ENCODE measurements at places on chromosomes 16 and 17.

- DNase-seq = no peak
Observed at GRCh38 chr17:11446316-11446715, 152.0 kb upstream of the DNAH9 start.

GRCh38 chr16:64061621-64062020 lies 1060.2 kb downstream of the CDH11 start:
- DNase-seq = no peak

DNA sequence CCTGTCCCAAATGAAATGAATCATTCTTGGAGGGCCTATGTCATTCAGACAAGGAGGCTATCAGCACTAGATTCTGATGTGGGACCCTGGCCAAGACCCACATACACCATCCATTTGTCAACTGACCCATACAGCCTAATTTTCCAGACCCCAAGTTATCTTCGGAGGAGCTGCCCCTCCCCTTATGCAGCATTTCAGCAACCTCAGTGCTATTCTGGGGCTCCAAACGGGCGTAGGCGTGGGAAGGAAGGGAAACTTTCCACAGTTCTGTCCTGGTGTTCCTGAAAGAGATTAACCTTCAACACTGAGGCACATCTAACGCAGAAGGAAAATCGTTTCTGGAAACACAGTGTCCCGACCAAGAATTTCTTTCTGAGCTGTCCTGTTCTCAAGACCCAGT lies 86.7 kb downstream of the MYH11 start:
- DNase-seq = no peak

DNA sequence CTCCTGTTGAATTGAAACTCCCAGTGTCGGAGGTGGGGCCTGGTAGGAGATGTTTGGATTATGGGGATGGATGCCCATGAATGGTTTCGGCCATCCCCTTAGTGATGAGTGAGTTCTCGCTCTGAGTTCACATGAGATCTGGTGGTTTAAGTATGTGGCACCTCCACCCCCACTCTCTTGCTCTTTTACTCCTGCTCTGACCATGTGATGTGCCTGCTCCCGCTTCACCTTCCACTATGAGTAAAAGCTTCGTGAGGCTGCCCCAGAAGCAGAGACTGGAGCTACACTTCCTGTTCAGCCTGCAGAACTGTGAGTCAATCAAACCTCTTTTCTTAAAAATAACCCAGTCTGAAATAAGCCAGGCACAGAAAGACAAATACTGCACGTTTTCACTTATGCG lies 512.4 kb downstream of the HS3ST4 start:
- DNase-seq = no peak

DNA sequence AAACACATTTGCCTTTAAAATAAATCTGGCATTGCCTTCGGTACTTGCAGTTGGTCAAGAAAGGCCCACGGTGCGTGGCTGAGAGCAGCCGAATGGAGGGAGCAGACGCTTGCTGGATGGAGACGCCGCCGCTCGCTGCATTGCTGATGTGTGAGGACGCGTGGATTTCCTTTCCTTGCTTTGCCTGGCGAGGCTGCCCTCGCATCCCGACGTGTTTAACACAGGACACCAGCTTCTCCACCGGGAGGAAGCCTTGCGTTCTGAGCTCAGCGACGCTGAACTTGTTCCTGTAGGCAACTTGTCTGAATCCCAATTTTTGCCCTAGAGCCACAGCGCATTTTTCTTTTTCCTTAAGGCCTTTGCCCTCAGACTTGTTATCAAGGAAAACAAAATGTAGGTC lies 45.8 kb downstream of the COX4I1 start:
- no peak for DNase-seq

DNA sequence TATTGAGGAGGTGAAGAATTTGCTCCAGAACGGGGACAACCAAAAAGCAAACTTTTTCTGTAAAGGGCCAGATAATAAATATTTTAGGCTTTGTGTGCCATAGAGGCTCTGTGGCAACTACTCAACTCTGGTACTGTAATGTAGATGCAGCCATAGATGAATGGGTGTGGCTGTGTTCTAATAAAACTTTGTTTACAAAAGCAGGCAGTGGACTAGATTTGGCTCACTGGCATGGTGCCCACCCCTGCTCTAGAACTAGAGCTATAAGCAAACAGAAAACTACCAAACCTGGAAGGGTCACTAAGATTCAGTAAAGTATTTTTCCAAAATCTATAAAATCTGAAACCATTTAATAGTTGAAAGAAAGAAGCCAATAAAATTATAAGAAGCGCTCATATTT lies 24.6 kb upstream of the SMURF2 start:
- no peak for DNase-seq

- no peak for DNase-seq
Observed at GRCh38 chr17:77472468-77473310, 331.9 kb downstream of the SEC14L1 start.

GRCh38 chr17:48037838-48038323 lies 284 bp upstream of the COPZ2 start:
- DNase-seq = no peak

- no peak for DNase-seq
Observed at GRCh38 chr16:88057656-88058055, 106.4 kb downstream of the BANP start.

DNA sequence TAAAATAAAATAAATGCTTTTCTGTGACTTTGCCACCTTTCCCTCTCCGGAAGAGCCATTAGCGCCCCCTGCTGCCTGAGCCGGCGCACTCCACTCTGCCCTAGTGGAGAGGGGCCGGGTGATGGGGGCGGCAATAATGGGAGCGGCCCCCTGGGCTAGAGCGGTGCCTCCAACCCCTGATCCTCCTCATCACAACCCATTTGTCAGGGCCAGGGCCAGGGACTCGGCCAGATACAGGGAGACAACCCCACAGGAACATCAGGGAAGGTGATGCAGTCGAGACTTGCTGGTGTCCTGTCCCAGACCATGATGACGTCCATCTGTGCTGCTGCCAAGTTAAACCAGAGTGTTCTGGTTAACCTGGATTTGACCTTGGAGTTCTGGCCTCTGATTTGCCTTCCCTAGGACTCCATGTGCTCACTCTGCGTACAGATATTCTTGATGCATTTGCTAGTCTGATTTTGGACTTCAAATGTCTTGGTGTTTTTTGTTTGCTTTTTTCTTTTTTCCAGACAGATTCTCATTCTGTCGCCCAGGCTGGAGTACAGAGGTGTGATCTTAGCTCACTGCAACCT lies 46.1 kb upstream of the BPTF start:
- peak; percentile 45 for DNase-seq

GRCh38 chr17:42407289-42407836 lies 15.7 kb downstream of the CAVIN1 start:
- peak; percentile 38 for DNase-seq

GRCh38 chr17:80187515-80187941 lies 17.7 kb downstream of the CARD14 start:
- DNase-seq = no peak

- no peak for DNase-seq
Observed at GRCh38 chr17:66614469-66614868, 220.4 kb upstream of the CACNG5 start.

GRCh38 chr17:42181851-42182207 lies 887 bp upstream of the KCNH4 start:
- no peak for DNase-seq

DNA sequence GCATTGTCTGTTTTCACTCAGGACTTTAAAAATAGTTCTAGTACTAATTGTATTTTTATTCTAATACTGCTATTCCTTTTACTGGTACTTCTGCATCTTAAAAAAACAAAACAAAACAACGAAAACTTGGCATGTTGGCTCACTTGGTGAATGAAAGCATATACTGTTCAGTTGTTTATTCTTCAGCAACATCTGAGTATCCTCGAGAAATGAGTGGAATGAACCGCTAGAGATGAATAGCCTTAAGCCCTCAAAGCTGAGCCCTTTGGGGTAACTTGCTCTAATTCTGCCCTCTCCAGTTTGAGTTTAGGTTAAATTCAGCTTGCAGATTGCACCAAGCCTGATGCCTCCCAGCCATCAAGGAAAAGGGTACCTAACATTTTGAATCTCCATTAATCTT lies 126.5 kb downstream of the WWOX start:
- DNase-seq = no peak

DNA sequence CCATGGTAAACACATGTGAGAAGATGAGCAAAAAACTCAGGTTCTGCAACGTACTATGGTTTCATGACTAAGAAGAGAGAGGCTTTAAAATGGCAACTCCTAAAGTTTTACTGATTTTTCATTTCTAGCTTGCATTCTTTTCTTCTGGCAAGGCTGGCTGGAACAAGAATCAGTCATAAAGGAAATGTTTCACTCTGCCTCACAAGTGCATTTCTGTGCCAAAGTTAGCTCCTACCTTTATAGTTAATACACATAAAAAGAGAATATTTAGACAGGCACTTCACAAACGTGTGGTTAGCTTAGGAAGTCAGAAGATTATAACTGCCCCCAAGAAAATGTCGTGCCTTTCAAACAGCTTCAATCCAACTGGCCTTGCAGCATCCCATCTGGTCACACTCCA lies 417.1 kb upstream of the CDH11 start:
- no peak for DNase-seq

GRCh38 chr17:79922116-79922601 lies 82.9 kb upstream of the CBX4 start:
- peak; percentile 71 for DNase-seq

DNA sequence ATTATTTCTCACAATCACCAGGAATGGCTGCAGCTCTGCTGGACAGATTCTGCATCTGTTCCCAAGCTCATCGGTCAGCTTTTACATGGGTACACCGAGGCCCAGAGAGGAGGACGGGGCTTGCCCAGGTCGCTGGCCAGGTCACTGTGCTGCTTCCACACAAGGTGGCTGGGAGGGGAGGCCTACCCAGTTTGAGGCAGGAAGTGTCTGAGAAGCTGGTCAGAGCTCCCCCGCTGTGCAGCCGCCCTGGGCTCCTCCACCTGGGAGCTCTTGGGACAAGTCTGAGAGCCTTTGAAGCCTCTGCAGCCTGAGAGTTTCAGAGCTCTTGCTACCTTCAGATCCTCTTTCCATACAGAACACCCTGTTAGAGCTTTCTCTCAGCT lies 143.3 kb downstream of the CLEC16A start:
- DNase-seq = no peak

- DNase-seq = no peak
Observed at GRCh38 chr17:1188812-1189504, 9.2 kb upstream of the ABR start.

- no peak for DNase-seq
Observed at GRCh38 chr17:35130392-35130791, 9.0 kb downstream of the FNDC8 start.

DNA sequence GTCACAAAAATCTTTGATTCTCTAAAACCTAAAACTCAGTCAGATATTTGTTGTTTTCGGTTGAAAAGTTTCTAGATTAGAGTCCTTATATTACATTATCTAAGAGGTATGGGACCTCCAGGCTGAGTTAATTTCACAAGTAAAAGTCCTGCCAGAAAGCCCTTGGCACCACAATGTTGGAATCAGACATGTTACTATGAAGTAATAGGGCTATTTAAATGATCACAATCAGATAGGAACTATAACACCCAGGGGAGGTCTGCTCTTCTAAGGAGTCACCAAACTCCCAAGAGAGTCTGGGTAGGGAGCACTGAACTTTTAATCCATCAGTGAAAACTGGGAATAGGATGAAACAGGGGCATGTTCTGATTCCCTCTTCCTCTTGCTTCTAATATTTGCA lies 54.2 kb downstream of the WIPI1 start:
- DNase-seq = no peak

GRCh38 chr17:40997361-40997760 lies 2.3 kb downstream of the KRTAP3-2 start:
- DNase-seq = no peak

- peak; percentile 97 for DNase-seq
Observed at GRCh38 chr17:80441133-80441578, 26.2 kb downstream of the ENDOV start.

DNA sequence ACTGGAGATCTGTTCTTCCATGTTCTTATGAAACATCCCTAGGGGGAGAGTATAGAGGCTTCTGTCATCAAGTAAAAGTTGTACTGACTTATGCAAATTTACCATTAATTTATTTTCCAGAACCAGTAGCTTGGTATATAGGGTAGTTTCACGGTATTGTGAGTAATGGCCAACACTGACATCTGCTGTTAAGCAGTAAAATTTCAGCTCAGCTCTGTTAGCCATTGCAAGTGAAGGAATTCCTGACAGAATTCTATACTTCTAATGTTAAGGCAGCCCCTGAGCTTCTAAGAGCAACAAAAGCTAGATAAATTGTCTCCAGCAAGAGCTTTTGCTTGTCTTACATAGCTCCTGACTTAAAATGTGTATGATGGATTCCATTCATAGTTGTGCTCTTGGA lies 613.5 kb upstream of the C16orf82 start:
- DNase-seq = no peak

DNA sequence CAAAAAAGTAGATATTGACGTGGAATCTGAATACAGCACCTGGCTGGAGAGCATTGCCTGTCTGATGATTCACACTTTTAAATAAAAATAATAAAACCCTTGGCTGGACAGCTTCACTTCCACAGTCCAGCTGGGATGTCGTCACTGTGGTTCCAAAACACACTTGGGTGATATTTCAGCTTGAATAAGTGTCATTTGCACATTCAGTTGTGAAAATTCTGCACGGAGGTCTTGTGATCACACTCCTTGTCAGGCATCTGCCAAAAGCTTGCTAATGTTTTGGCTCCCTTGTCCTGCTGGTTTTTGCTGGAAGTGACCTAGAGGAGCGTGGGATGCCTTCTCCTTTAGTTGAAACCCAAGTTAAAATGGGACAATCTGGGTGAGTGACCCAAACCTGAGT lies 60.7 kb downstream of the PCTP start:
- DNase-seq = no peak

- no peak for DNase-seq
Observed at GRCh38 chr17:5181509-5182305, 10.0 kb downstream of the ZNF594 start.

DNA sequence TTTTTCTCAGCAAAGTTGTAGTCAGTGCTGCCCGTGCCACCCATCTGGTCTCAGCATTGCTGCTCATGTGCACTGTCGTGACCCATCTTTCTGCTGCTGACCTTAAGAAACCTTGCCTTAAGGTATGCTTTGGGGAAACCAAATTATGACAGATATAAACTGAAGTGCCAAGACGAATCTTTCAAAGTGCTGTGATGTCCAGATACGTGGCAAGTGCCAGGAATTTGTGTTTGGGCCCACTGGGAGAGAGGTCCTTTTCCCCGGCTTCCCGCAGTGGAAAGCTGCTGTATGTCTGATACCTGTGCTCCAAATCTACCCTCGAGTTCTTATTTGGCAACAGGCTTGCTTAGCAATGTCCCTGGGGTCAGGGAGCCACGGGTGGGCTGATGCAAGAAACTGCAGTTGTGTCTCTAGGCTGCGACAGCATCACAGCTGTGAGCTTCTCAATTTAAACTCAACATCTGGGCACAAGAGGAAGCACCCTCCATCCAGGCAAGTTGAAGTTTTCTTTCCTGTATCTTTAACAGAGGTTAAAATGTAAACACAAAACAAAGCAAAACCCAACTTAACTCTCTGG lies 30.3 kb upstream of the TOX3 start:
- DNase-seq = no peak

DNA sequence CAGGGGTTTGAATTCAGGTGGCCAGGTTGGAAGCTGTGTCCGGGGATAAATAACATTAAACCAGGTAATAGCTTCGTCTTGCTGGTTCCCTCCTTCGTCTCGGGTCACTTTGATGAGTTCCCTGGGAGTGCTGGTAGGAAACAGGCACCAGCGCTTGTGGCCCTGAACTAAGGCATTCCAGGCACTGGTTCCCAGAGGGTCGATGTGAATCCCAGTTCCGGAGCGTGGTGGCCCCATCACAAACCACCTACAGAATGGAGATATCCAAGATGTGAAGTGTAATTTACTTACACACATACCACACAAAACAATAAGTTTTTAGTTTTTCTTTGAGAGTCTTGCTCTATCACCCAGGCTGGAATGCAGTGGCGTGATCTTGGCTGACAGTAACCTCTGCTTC lies 2.6 kb downstream of the JMJD6 start:
- DNase-seq = no peak

- DNase-seq = peak; percentile 82
Observed at GRCh38 chr16:75555213-75555706, 792 bp downstream of the TMEM231 start.
